ENCODE measurements at places on chromosomes 4 and X. TPM values are rescaled to one million over a fixed set of nuclear protein-coding genes. Genes with fewer than 3 reads are reported as not detected.

ASMT gene
- polyA plus RNA-seq = not detected

LAMTOR3 gene
- 17.6 TPM for polyA plus RNA-seq

UGT2B7 gene
- polyA plus RNA-seq = not detected

GYPA gene
- not detected for polyA plus RNA-seq

AMTN gene
- not detected for polyA plus RNA-seq

SCML2 gene
- 0.85 TPM for polyA plus RNA-seq

OGT gene
- 280 TPM for polyA plus RNA-seq

PGRMC2 gene
- 24.8 TPM for polyA plus RNA-seq

F9 gene
- not detected for polyA plus RNA-seq

MAGEE2 gene
- polyA plus RNA-seq = not detected

ATP8A1 gene
- 0.02 TPM for polyA plus RNA-seq

Measured in BJ (cell line).